NCI-H2029 treated with DMSO at 0.1 percent for 48 hours (cell line): ENCODE measurements at places on chromosomes 1 and 21.
A peak's percentile ranks its signal among the peaks of the same experiment; 100 is the strongest.

- DNase-seq = peak; percentile 6
Measured at GRCh38 chr1:230112131-230112701, 45.2 kb downstream of the GALNT2 start.

- DNase-seq = no peak
Measured at GRCh38 chr21:36104317-36105300, 30.3 kb upstream of the CBR3 start.

DNA sequence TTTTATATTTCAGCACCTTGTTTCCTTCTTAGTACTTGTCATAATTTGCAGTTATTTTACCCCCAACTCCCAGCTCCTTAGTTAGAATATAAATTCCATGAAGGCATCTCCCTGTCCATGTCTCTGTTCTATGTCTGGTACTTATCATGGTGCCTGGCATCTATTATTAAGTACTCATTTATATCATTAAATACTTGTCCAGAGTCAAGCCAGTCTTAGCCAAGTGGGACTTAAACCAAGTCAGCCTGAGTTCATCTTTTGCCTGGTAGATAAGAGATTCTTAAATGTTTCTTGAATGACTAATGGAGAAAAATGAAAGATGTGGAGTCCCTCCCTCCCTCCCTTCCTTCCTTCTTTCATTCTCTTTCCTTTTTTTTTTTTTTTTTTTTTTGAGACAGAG, 9.4 kb downstream of the SLC25A44 start:
- DNase-seq = no peak

DNA sequence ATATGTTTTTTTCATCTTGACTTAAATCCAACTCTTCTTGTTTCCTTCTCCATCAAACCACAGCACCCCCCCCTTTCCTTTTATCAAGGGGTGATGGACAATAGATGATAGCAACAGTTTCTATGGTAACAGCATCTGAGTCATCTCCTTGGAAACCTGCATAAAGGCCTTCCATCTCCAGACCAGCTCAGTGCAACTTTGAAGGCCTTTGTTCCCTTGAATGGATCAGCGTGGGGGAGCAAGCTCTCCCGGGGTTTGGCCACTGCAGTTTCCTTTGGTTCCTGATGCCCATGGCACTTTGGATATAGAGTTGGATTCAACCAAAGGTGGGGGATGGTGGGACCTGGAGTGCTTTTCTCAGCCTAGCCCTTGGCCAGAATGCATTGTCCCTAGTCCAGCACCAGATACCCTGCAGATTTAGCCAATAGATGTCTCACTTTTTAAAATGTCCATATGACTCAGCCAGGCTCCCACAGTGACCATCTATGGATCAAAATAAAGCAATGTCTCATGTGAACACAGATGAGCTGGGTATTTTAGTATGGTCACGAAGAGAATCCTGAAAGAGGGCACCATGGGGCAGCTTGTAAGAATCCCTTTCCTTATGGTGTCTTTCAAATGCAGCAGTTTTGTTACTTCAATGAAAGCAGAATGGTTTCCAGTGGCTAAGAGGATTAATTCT, 127.7 kb downstream of the SPATA46 start:
- no peak for DNase-seq

- DNase-seq = no peak
Measured at GRCh38 chr1:54272134-54272533, 72.2 kb downstream of the MRPL37 start.

DNA sequence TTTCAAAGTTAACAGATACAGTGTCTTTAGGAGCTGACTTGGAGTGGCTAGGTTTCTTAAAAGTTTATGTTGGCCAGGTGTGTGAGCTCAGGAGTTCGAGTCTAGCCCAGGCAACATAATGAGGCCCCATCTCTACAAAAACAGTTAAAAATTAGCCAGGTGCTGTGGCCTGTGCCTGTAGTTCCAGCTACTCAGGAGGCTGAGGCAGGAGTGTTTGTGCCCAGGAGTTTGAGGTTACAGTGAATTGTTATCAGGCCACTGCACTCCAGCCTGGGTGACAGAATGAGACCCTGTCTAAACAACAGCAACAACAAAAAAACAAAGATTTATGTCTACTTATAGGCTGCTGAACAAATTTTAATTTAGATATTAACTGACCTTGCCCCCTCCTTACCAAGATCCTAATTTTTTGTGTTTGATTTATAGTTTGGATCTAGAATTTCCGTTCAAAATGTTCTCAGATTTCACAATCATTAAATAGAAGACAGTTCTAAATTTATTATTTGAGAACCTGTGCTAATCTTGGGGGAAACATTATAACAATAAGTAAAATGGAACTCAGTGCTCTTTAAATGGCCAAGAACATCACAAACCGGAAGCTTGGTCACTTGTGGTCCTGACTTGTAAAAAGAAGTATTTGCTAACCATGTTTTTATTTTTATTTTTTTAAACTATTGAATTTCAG, 67.8 kb downstream of the POU2F1 start:
- DNase-seq = no peak

DNA sequence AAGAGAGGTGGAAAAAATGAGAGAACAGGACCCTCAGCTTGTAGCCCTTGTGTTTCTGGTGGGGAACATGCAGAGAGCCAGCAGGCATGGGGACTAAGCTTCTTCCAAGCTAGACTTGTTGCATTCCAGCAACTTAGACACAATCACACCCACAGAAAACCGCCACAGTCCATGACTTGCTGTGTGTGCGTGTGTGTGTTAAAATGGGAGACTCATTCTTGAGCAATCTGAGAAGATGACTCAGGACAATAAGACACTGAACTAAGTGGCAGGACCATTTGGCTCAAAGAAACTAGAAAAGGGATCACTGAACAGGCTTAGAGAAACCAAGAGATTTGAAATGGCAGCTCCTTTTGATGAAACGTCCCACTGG, 78.0 kb downstream of the HLX start:
- DNase-seq = no peak

DNA sequence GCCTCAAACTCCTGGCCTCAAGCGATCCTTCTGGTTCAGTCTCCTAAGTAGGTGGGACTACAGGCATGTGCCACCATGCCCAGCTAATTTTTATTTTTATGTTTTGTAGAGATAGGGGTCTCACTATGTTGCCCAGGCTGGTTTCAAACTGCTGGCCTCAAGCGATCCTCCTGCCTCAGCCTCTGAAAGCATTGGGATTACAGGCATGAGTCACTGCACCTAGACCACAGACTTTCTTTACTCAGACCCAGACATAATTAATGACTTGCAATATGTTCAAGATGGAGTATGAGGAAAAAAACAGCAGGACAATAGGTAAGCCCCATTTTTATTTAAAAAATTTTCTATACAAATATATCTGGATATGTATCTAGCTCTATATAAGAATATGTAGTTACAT, 13.2 kb downstream of the KANK4 start:
- DNase-seq = no peak

- DNase-seq = no peak
Measured at GRCh38 chr21:38806153-38806941, 618 bp downstream of the ETS2 start.

- no peak for DNase-seq
Measured at GRCh38 chr21:41086569-41086968, 81.4 kb upstream of the BACE2 start.

GRCh38 chr21:26077521-26077920, 93.0 kb downstream of the APP start:
- DNase-seq = no peak

DNA sequence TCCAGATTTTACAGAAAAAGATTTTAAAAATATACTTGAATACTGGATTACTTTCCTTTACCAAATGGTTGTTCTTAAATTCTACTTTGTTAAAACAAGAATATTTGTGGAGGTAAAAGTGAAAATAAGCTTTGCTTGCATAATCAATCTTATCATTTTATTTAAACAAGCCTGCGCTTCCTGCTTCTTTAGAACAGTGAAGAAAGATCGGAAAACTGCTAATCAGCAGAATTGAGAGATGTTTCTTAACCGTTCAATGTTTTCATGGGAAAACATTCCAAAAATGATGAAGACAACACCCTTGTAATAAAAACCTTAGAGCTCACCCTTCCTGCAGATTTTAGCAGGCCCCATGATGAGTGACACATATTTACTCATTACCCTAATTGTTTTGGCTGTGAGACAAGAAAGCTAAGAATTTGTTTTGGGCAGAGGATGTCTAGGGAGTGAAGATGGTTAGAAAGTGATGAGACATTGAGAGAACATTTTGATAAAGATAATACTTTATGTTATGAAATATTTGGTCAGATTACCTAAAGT, 72.6 kb downstream of the TPR start:
- DNase-seq = no peak

- DNase-seq = peak; percentile 10
Measured at GRCh38 chr1:47592296-47593012, 154.6 kb downstream of the FOXD2 start.

- no peak for DNase-seq
Measured at GRCh38 chr1:60670302-60670701, 412.1 kb upstream of the NFIA start.

GRCh38 chr1:53693773-53694717, 44.9 kb downstream of the GLIS1 start:
- DNase-seq = no peak

DNA sequence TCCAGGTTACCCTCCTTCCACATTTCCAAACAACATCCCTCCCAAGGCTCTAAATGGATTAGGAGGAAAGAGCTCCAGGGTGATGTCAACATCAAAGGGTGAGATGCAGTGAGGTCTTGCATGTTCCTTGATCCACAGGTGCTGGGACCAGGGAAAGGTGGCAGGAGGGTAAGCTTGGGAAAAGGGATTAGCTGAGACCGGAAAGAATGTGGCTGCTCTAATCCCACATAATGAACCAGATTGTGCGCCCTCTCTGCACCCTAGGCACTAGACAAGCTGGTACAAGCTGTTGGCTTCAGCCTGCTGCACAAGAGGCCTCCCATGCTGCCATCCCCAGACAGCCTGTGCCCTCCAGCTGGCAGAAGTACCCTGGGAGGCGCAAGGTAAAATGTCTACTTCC, 34.9 kb downstream of the PLXNA2 start:
- DNase-seq = no peak

DNA sequence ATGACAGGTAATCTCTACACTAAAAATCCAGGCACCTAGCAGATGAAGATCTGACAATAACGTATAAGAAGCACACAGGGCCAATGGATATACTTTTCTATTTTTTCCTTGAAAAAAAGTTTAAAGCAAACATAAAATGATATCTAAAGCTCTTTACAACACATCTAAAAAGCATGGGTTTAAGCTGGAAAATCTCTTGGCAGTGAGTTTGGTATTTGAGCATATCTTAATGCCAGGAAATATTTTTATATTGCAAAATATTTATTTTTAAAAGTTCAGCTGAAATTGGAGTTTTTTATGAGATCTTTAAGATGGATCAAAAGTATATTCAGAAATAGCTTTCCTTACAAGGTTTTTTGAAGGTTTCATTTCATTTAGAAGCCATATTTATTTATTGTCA, 40.5 kb downstream of the SLC5A9 start:
- DNase-seq = no peak

- peak; percentile 66 for DNase-seq
Measured at GRCh38 chr1:29213055-29213454, 17.7 kb downstream of the MECR start.

DNA sequence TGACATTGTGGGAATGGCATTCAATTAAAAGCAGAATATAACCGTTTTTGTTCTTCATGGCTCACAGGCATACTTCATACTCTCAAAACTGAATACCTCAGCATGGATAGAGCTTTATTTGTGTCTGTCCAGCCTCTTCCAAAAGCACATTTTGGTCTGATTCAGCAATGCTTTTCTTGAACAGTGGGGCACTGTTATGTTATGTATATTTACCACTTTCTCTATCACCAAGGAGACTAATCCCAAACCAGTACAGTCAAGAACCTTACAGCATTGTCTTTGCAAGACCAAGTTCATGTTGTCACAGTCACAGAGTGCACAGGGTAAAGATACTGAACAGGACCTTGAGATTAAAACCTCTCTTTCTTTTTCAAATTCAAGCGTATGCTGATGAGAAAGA, 582.8 kb downstream of the PTBP2 start:
- no peak for DNase-seq

- no peak for DNase-seq
Measured at GRCh38 chr1:197336571-197336970, 68.5 kb downstream of the CRB1 start.

- DNase-seq = no peak
Measured at GRCh38 chr1:17523321-17524041, 16.0 kb upstream of the ARHGEF10L start.

DNA sequence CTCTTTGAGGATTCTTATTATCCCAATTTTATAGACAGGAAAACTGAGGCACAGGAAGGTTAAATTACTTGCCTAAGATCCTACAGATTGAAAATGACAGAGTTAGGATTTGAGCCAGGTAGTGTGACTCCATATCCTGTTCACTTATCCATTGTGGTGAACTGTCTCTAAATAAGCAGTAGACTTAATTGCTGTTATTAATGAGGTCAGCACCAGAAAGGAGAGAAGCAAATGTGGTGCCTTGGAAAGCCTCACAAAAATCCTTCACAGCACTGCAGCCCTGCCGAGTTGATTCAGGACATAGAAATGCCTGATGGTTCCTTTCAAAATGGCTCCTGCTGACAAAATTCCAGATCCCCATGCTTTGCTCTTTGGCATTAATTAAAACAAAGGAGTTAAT, 193.3 kb upstream of the BEND5 start:
- no peak for DNase-seq

- peak; percentile 58 for DNase-seq
Measured at GRCh38 chr21:41768437-41769042, 1.7 kb upstream of the RIPK4 start.

GRCh38 chr1:11482198-11482597, 3.2 kb downstream of the DISP3 start:
- DNase-seq = no peak

DNA sequence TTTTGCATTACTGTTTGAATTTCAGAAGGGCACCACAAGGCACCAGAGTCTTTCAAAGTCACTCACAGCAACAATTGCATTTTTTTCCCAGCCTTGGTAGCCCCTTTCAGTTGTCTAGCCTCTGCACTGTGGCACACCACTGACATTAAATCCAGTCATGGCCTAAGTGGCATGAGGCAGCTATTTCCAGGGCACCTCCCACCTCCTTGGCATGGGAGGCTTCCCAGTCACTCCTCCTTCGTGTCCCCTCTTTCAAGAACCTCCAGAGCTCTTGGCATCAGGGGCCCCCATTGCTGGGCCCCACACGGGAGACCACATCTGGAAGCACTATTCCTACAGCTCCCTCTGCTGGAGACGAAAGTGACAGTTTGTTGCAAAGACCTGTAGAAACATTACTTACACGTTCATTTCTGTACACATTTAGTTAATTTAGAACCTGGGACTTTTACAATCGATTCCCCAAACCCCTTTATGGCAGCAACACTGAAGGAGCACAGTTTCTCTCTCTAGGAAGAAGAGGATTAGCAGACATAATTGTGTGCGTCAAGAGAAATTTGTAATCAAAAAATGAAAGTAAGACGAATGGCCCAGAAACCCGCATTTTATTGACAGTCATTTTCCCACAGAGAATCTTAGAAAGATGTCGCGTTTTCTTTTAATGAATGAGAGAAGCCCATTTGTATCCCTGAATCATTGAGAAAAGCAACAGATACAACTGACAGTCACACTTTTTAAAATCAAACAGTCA, 5.7 kb upstream of the CHD5 start:
- no peak for DNase-seq
